ENCODE measurements at places on chromosomes 13 and 19.

- DNase-seq: no peak
Measured at GRCh38 chr13:111395511-111396393, 75.3 kb downstream of the TEX29 start.

DNA sequence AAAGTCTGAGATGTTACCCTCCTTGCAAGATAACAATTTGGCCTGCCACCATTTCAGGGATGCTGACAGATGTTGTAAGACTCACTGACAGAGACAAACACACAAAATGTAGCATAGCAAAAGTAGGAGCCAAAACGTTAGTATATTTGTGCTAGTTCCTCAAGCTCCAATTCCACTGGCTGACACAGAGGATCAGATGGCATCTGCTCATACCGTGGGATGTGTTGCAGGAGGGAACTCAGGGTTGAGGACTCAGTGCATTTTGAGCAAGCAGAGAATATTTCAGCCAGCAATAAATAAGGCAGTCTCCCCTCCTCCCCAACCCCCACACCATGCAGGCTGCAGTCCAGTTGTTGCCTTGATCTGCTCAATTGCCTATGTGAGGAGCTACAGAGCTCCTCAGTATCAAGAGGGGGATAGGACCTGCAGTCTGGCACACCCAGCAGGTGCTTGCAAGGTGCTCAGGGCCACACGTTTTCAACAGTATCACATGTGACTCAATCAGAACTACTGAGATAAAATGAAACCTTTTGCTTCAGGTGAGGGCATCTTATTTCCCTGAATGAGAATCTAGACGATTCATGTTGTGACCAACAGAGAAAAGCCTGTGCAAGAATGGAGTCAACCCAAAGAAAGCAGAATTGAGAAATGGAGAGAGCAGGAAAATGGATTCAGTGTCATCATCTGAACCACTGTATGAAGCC is 23.6 kb upstream of the LRCH1 start:
- no peak for DNase-seq

DNA sequence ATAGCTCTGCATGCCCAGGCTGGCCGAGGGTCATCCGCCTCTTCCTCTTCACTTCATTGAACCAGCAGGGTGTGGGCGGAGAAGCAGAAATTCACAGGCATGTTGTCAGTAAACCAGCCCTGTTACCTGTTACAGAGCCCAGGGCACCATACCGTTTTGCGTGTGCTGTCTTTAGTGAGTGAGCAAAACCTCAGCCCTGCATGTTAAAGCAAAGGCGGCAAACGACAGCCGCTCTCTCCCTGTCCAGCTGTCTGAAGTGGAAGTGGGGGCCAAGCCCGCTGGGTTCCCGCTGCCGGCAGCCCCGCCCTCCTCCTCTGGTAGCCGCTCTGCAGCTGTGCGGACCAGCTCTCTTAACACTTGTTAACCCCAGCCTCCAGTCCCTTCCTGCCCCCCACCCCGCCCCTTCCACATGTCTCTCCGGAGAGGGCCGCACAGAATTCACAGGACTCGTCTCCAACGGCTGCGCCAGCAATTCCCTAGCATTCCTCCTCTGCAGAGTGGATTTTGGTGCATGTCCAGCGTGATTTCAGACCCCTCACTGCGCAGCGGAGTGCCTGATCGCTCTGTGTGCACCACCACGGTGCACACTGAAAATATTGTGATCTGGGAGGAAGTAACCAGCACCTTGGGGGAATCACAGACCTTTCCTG is 12.7 kb downstream of the KLHL26 start:
- DNase-seq: peak; percentile 94

DNA sequence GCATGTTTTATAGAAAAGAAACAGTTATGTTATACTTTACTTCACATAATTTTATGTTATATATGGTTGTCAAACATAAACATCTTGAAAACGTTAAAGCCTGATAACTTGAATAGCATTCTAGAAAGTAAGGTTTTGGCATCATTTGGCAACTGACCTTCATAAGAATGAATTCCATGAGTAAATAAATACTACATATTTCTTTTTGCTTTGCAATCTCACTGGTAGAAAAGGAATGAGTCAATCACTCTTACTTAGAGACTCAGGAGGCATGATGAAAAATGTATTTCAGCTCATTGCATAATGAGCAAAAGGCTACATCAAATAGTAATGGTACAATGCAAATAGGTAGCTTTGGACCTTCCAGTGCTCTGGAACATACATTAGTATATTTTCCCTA is 1381.9 kb downstream of the EFNB2 start:
- DNase-seq: no peak

DNA sequence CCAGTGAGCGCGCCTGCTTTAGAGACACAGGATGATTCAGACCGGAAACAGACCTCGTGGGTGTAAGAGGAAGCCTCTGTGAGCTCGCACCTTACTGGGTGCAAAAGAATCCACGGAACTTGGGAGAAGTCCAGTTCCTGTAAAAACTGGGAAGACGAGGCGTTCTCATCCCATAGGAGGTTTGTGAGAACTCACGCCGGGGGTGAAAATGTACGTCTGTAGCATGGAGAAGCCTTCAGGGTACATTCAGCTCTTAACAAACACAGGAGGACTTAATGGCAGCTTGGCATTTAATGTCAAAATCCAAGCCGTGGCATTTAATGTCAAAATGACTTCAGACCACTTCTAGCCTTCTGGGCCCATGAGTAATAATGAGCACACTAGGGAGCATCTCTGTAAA is 17.4 kb upstream of the OR7D2 start:
- no peak for DNase-seq

DNA sequence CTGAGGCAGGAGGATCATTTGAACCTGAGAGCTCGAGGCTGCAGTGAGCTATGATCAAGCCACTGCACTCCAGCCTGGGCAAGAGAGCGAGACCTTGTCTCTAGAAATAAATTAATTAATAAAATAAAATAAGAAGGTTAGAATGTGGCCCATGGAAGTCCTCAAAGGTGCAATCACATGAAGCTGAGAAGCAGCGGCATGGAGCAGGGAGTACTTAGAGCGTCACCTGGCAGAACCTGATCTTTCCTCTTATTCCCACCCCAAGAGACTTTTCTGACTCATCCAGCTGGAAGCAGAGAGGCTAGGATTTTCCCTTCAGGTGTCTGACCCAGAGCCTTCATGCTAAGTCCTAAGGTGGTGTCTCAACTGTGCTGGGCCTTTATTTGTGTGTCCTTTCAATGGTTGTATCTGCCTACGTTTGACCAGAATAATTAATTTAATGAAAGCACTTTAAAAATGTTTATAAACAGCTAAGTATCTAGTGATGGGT is 8.9 kb upstream of the MRPS31 start:
- no peak for DNase-seq

DNA sequence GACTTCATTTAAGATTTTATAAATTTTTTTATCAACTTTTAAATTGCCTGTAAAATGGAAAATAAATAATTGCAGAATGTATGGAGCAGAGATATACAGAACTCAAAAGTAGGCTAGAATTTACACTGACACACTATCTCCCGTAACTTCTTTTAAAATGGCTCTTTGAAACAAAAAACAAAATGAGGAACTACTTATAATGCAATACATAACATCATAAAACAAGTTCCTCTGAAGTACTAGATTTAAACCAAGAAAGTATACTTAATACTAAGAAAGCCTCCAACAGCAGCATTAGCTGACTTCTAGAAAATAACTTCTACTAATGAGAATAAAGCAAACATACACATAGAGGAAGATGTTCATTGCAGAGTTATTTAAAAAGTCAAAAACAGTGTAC is 17.0 kb downstream of the RBM26 start:
- no peak for DNase-seq

GRCh38 chr13:103168901-103169508 is 102.8 kb upstream of the SLC10A2 start:
- DNase-seq: no peak

- DNase-seq: no peak
Measured at GRCh38 chr13:45928843-45929242, 77.3 kb upstream of the SIAH3 start.

DNA sequence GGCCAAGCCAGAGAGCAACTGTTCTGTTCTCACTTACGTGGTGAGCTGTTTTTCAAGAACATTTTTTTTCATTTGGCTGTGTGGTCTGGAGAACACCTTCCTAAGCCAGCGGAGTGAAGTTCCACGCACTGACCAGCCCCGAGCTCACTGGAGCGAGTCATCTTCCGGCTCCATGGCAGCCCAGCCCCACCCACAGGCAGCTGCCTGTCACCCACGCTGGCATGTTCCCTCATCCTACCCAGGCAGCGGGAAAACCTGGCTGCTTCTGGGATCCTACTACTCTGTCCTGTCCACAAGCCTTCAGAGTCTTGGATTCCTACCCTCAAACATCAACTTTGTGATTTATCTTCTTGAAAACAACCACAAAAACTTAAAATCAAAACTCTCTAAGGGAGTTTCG is 76.2 kb downstream of the GGACT start:
- no peak for DNase-seq

DNA sequence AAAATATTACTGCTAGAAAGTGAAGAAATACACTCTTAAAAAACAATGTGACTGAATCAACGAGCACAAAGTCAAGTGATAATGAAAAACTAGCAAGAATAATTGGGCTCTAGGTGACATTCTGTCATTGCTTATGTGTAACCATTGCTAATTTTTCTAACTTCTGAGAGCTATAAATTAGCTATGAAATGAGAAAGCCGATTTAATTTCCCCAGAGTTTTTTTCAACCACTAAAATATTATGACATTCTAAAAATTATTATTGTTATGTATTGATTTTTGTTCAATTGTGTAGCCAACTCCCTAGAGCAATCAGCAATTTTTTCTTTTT is 458.6 kb upstream of the ATXN8OS start:
- DNase-seq: no peak

- DNase-seq: no peak
Measured at GRCh38 chr13:71460211-71460610, 406.8 kb downstream of the DACH1 start.

- DNase-seq: peak; percentile 42
Measured at GRCh38 chr13:23146811-23147625, 33.8 kb upstream of the SGCG start.

GRCh38 chr19:15556634-15557181 is 48.4 kb downstream of the CYP4F22 start:
- DNase-seq: no peak

DNA sequence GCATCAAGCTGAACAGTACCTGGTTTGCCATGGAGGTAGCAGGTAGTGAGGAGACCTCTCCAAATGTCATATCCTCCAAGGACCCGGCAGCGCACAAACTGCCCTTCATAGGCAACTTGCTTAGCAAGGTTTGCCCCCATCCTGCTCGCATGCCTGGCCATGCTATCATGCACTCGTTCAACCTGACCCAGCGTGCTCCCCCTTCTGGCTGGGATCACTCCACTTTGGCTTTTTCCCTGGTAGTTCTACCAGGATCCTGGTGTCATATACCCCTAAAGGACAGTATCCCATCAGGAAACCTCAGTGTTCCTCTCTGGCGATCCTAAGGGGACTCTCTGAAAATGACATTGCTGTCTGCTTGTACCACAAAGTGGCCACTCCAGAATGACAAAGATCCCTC is 38.6 kb upstream of the ZNF30 start:
- DNase-seq: no peak

- no peak for DNase-seq
Measured at GRCh38 chr19:49129238-49129583, 9.9 kb downstream of the PPFIA3 start.

DNA sequence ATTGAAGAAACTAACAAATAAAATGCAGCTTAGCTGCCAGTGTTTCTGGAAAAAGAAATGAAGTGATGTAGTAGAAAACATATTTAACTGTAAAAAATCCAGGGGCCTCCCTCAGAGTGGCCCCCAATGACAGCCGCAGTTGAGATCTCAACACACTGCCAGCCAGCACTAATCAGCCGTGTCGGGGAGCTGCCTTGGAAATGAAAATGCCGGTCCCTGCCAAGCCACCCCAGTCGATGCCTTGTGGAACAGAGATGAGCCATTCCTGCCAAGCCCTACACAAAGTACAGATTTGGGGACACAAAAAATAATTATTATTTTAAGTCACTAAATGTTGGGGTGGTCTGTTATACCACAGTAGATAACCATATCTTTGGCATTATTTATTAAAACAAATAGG is 1342.4 kb downstream of the EFNB2 start:
- DNase-seq: no peak

GRCh38 chr13:24693862-24694471 is 13.8 kb downstream of the ATP12A start:
- no peak for DNase-seq

DNA sequence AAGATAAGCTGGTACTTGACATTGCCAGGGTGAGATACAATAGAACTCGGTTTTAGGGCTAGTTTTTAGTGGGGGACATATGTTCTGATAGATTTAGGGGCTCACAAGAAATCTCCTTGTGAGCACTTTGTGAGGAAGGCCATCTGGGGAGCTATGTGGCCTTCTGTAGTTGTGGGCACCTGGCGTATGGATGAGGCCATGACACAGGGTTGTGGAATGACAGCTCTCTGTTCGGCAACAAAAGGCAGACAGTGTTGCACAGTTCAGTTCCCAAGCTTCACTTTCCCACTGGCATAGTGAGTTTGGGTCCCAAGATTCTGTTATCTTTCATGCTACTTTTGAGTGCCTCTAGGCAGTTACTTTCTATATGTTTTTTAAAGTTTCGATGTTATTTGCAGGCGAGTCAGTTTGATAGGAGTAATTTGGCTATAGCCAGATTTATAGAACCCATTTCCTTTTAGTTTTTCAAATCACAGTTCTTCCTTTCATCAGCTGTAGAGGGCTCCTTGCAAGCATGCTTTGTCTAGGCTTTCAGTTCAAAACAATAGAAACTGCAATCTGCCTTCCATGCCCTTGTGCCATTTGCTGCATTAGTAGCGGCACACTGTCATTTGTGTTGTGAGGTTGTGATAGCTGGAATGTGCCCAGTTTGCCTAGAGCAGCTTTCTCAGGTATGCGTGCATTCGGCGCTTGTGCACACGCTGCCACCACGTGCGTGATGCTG is 70.6 kb upstream of the TEX29 start:
- DNase-seq: no peak

GRCh38 chr13:33006638-33007037 is 9.6 kb upstream of the KL start:
- no peak for DNase-seq

- no peak for DNase-seq
Measured at GRCh38 chr19:32896516-32897214, 27.1 kb upstream of the SLC7A9 start.

DNA sequence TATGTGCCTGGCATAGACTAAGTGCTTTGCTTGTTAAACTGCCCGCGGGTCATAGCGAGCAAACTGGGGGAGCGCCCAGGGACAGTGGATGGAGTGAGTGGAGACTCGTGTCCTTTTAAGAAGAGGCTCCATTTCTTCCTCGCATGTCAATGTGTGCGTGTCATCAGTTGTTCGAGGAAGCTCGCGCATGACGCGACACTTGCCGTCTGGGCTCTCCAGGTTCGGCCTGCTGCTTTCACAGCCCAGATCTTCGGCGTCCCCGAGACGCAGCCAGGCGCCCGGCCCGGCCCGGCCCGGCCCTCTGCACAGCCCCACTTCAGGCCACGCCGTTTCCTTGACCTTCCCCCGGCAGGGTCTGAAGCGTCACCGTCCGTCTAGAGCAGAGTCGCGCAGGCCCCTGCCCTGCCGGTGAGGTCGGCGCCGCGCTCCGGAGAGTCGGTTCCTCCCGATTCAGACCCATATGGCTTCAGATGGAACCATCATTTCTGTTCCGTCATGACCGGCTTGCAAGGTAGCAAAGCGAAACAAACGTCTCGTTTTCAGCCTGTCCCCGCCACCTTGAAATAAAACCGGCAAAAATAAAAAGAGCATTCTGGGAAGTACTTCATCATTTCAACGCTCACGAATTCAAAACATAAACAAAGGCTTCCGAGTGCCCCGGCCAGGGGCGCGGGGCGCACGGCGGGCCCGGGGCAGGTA is 599 bp upstream of the ARHGEF7 start:
- DNase-seq: peak; percentile 72

GRCh38 chr19:39303373-39304184 is 7.4 kb downstream of the IFNL1 start:
- DNase-seq: no peak

GRCh38 chr13:101181076-101181685 is 235.1 kb downstream of the NALCN start:
- DNase-seq: no peak
